ENCODE measurements at places on chromosomes 7 and 10.

DNA sequence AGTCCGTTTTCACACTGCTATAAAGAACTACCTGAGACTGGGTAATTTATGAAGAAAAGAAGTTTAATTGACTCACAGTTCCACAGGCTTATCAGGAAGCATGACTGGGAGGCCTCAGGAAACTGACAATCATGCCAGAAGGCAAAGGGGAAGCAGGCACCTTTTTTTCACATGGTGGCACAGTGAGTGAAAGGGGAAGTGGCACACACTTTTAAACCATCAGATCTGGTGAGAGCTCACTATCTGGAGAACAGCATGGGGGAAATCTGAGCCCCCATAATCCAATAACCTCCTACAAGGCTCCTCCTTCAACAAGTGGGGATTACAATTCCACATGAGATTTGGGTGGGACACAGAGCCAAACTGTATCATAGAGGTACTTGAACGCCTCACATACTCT is 30.0 kb downstream of the AGR3 start:
- no peak for DNase-seq

- DNase-seq = no peak
Measured at GRCh38 chr10:13515467-13515866, 13.3 kb downstream of the BEND7 start.

GRCh38 chr7:111098926-111099250 is 8.0 kb downstream of the LRRN3 start:
- no peak for DNase-seq

DNA sequence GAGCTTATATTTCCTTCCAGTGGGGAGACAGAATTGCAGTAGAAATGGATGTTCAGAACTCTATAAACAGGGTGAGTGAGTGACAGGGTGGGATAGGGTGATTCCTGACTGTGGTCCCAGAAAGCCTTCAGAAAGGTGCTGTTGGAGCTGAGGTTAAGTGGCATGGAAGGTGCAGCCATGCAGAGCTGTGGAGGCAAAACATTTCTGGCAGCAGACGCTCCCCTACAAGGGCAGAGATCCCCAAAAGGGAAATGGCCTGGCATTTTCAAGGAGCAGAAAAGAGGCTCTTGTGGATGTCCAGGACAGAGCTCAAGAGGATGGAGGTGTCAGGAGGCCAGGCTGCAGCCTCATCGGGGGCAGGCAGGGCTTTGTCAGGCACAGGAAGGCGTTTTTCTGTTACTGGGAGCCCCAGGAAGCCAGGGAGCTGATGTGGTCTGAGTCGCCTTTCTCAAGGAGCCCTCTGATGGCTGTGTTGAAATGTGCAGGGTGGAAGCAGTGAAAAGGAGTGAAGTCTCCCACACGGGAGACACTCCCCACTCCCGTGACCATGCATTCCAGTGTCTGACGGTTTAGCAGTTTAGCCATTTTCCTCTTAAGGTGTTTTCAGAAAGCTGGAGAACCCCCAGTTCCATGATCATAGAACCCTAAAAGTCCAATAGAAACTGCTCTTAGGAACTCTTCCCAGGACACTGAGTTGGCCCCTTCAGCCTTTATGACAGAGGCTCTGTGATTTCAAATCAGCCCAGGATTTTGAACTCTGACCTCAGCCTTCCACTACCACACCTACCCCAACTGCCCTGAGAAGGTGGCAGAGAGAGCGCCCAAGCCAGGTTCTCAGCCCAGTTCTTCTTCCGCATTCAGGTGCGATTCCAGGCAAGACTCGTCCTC is 96.2 kb downstream of the C10orf105 start:
- DNase-seq = no peak

GRCh38 chr7:126809188-126809587 is 443.6 kb downstream of the GRM8 start:
- DNase-seq = no peak

- no peak for DNase-seq
Measured at GRCh38 chr7:1434891-1435670, 24.2 kb downstream of the MICALL2 start.

GRCh38 chr7:114988755-114989375 is 67.0 kb downstream of the MDFIC start:
- DNase-seq = no peak

DNA sequence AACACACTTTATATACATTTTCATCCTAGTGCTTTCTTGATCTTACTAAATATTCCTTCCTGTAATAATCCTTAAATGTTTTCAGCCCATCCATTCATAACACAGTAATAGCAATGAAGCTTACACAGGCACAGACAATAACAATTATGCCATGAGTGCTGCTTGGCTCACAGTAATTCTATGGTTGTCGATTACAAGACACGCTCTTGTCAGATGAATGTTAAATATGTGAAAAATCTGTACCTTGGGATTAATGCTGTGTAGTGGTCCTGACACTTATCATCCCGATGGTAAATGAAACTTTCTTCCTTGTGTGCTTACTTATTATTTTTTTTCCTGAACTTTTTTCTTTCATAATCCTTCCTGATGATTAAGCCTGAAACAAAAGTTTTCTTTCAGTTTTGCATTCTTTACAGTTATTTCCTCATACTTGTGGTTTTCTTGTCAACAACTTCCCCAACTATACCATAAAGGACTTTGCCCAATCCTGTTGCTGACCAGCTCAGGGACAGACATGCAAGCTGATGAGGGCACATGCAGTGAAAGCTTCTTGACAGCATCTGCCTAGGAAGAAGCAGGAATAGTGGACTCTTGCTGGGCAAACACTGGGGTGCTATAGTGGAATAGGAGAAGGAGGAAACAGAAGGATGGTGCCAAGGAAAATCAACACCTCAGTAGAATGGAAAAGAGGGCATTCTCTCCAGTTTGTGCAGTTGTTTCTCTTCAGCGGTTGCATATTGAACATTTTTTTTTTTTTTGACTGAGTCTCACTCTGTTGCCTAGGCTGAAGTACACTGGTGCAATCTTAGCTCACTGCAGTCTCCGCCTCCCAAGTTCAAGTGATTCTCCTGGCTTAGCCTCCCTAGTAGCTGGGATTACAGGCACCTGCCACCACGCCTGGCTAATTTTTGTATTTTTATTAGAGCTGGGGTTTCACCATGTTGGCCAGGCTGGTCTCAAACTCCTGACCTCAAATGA is 6.7 kb upstream of the MGAM2 start:
- DNase-seq = no peak

All from LNCaP clone FGC (cell line).